ENCODE measurements at places on chromosomes 4 and X. TPM values are rescaled to one million over a fixed set of nuclear protein-coding genes. Genes with fewer than 3 reads are reported as not detected.
A peak's percentile ranks its signal among the peaks of the same experiment; 100 is the strongest.

MAP7D2 gene
- 1.9 TPM for total RNA-seq

SSX4 gene
- total RNA-seq = not detected

F11 gene
- total RNA-seq = not detected

STK26 gene
- 25.7 TPM for total RNA-seq

CD38 gene
- total RNA-seq = 15.0 TPM

PNMA6A gene
- total RNA-seq = 0.81 TPM

DNA sequence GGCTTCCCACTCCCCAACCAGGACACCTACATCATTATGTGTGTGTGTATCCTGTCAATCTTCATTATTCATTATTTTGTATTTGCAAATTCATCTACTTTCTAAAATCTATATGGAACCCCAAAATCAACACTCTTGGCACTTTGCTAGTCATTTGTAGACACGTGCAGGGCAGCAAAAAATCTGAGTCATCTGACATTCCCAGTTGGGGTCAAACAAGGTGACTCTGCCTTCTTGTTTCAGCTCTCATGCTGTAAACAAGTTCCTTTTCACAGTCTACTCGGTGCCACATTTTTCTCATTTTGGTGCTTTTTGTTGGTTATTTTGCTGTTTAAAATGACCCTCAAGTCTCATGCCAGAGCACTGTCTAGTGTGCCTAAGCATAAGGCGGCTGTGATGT, 5.9 kb downstream of the MRFAP1L1 start:
- peak; percentile 35 for DNase-seq

DNA sequence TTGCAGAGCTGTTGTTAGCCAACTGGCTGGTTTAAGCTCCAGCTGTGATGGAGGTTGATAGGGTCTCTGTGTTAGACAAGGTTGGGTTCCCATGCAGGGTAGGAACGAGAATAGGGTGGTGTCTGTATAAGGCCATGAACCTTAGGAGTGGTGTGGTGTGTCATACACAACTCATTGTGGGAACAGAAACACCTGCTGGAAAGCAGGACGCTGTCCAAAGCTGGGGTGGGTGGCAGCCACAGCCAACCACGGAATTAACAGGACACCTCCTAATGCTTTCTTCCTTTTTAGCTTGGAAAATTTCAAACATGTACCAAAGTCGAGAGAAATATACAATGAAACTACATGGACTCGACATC, 94.4 kb downstream of the ARHGAP10 start:
- DNase-seq = no peak

- peak; percentile 74 for DNase-seq
Observed at GRCh38 chr4:149409146-149409545, 406.5 kb downstream of the IQCM start.

DNA sequence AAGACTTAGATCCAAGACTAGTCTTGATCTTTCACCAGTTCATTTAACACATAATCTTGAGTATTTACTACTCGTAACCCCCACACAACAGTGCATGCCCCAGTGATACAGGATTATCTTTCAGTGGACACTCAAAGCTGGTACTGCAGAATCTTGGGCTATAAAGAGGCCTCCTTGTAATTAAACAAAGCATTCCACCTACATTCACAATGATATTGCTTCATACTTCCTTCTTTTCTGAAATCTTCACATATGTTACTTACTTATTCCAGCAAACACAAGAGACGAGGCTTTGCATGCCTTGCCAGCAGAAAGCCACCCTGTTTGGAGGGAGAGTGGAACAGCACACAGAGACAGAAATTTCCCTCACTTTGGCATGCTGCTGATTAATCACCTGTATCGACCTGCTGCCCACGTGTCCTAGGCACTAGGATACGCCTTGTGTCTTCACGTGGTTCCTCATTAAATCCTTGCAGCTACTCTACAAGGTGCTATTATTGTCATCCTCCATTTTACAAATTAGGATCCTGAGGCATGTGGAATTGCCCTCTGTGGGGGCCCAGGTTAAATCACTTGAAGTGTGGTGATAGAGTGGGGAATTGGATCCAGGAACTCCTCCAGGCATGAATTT, 77.3 kb downstream of the FAM184B start:
- peak; percentile 6 for DNase-seq

GRCh38 chr4:79917246-79917645, 155.8 kb downstream of the ANTXR2 start:
- DNase-seq = peak; percentile 55

DNA sequence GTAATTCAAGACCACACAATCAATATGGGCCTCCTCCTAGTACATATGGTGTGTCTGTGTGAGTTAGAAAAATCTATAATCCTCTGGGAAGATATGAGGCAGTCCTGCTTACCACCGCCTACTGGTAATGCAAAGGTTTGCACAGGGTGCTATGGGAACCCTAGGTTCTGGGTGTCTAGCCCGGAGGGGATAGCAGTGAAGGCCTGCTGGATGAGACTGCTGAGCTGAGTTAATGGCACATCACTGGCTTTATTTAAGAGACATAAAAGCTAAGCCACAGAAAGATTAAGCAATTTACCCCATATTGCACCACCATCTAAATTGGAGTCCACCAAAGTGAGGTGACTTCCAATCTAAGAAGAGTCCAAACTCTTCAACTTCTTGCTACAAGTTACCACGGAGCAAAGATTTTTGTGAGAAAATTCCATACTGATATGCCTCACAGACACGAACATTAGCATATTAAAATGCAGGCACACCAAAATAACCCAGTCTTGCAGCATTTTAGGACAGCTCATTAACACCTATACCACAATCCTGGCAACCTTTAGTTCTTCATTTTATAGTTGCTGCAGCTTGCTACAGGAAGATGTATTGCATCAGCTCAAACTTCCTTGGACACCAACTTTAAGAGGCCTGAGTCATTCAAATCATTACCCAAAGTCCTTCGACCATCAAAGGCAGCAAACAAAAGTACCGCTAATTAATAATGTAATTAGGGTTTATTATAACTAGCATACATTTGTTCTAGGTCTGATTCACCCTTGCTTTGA, 13.7 kb downstream of the DGKK start:
- DNase-seq = no peak

- no peak for DNase-seq
Observed at GRCh38 chrX:69317721-69318120, 152.5 kb upstream of the PJA1 start.

DNA sequence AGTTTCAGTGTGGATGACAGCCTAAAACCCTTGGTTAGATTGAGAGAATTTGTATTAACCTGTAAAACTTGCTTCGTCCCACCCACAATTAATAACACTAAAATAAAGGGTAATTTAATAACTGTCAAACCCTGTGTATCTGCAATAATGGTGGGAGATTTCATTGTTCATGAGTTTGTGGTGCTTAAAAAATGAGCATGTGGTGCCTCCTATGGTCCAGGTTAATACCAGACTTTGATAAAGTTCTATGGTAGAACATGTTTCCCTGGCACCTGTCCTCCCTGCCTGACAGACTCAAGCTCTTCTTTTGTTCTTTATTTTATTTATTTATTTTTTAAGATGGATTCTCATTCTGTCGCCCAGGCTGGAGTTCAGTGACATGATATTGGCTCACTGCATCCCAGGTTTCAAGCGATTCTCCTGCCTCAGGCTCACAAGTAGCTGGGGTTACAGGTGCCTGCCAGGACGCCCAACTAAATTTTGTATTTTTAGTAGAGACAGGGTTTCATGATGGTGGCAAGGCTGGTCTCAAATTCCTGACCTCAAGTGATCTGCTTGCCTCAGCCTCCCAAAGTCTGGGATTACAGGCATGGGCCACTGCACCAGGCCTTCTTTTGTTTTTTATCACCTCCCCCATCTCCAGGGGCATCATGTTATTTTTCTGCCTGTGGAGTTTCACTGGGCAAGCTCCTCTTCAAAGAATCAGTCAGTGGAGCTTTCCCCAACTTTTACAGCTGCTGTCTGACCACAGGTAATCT, 289.2 kb downstream of the NR3C2 start:
- DNase-seq = no peak
